Spinal cord (tissue), 10 donors: ENCODE measurements at places on chromosomes 7 and 10.

- peak; percentile 64 for DNase-seq
Observed at GRCh38 chr10:48782386-48782785, 97.7 kb downstream of the WDFY4 start.

DNA sequence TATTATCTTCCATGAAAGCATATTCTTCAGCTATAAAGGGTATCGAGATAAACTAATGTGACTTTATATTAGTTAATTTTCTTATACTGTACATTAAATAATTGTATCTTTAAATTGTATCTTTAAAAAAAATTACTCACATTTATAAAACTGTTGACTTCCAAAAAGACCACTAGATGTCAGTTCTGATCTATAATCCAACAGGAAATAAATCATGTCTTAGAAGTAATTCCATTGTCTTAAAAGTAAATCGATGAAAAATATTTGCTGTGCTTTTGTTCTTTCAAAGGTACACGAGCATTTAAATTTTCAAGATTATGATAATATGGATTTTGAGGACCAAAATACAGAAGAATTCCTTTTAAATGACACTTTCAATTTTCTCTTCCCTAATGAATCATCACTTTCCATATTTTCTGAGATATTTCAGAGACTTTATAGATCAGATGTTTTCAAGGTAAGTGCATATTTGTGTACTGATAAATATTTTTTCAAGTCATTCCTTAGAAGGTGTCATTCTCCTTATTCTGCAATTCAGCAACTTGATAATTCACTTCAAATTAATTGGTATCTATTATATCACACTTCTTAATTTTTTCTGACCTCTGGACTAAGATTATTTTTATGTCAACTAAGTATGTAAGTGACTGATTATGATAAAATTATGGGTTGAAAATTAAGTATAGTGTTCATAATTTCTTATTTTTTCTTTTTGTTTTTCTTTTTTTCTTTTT is 138.5 kb downstream of the CPED1 start:
- DNase-seq: peak; percentile 63

DNA sequence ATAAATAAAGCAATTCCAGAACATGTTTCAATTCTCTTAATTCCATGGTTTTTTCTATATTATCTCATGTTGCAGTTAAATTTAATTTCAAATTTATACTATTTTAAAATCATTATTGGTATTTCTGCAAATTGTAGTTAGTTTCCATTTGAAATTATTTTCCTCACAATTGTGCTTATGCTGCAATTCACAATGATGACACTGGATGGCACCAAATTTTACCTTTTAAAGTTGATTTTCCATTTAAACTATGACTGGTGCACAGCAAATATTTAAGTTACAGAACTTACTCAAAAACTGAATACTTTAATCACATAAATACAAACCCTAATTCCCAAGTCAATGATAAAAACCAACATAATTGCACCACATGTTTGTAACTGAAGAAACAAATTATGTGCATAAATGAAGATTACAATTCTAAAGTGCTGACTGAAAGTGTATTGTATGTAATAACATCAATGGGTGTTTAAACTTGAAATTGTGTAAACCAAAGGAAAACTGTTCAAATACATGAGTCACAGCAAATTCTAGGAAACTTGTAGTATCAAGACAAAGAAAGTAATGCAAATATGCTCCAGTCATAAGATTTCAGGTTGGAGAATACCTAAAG is 75.3 kb upstream of the AASS start:
- peak; percentile 65 for DNase-seq

DNA sequence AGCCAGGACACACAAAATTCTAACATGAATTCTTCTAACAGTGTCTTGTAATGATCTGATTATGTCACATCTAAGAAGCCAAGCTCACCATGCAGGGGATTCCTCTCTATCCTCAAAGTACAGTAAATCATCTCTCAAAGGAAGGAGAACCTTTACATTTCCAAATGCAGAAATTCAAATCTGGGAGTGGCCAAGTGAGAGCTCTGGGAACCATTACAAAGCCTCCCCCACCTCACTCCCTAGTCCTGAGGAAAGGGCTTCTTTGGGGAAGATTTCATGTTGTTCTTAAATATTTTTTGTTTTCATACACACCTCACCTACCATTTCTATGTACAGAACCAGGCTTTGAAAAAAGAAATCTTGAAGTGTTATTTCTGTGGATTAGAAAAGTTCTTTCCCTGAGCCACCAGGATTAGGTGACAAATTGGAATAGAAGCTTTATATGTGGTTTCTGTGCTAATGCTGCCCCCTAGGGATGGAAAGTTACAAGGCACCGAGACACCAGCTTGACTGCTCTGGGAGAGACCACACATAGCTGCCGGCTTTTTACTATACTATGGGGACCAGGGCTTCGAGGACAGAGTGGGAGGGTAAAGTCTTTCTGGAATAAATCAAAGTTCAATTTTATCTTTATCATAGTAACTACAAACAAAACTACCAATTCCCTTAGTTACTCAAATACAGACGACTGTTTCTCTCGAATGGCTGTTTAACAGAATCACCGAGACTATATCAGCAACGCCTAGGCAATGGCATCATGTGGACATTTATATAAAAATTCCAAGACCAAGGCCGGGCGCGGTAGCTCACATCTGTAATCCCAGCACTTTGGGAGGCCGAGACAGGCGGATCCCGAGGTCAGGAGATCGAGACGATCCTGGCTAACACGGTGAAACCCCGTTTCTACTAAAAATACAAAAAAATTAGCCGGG is 116.1 kb downstream of the RNF216 start:
- peak; percentile 76 for DNase-seq

GRCh38 chr7:80312139-80312661 is 177.6 kb downstream of the GNAI1 start:
- peak; percentile 15 for DNase-seq

DNA sequence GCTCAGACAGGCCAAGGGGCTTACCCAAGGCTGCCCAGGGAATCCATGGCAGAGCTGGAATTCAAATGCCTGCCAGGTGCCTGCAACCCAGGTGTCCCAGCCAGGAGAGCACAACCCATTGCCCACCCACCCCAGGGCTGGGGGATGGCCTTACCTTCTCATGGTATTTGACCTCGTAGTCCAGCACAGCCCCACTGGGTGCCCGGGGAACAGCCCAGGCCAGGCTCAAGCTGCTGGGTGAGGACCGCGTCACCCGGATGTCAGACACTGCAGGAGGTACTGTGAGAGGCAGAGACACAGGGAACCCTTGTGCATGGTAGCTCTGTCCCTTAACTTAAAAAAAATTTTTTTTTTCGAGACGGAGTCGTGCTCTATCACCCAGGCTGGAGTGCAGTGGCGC is 9.0 kb downstream of the EPHB4 start:
- no peak for DNase-seq

DNA sequence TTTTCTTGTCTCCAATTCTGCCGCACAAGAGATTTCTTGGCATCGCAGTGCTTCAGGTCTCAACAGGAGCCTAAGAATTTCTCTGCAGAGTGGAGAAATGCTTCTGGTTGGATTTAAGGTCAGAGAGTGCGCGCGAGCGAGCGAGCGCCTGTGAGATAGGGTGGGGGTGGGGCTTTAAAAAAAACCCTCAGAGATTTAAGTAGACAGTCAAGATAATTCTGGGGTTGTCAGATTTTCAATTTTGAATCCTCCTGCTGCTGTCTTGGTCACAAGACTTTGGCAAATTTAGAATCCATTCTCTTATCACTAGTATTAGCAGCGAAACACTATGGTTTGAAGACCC is 49.7 kb downstream of the CPEB3 start:
- no peak for DNase-seq

DNA sequence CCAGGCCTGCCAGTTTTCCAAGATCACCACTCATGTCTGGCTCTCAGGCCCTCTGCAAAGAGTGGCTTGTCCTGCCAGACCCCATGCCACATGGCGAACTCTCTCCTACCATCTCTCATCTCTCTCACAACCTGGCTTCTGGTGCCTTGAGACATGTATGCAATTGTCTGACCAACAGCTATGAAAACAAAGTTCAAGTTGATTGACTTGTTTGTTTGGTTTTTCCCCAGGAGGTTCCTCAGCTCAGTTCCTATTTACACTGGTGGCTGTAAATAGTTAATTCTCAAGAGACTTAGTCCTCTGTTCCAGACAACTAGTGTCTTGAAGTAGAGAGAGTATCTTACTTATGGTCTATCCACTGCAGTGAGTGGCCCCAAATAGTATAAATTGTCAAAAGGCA is 131.8 kb downstream of the SNX10 start:
- no peak for DNase-seq

- DNase-seq: peak; percentile 80
Observed at GRCh38 chr7:73738220-73738611, 386 bp downstream of the ABHD11 start.

DNA sequence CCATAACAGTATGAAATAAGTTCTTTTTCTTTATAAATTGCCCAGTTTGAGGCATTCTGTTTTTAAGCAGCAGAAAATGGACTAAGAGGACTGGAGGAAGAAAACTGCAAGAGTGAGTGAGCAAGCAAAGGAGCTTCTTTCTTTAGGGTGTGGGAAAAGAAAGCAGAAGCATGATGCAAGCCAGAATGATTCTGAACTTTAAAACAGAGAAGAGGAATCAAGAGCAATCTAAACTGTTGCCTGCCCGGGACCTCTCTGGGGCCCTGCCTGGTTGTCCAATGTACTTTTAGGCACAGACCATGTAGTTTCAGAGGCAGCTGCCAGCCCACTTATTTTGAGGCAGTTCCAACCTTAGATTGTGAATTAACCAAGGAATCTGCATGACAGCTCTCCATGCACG is 186.3 kb downstream of the PLPP4 start:
- no peak for DNase-seq

DNA sequence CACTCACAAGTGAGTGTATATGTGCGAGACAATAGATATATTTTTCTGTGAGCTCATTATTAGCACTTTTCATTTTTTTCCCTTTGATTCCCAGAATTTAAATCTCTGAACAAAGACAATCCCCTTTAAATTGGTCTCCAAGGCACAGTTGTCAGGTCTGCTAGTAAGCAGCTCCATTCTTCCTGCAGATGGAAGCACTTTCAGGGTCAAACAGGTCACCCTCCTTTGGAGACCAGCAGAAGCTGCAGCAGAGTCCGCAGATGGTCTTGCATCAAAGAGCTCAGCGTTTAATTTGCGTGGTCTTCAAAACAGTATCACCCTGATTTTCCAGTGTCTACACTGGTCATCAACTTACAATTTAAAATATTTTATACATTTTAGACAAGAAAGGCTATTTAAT is 543.8 kb downstream of the ARL4A start:
- DNase-seq: peak; percentile 34

GRCh38 chr7:6269527-6269926 is 2.9 kb downstream of the CYTH3 start:
- DNase-seq: no peak

- no peak for DNase-seq
Observed at GRCh38 chr7:35820858-35821257, 20.0 kb downstream of the SEPTIN7 start.

DNA sequence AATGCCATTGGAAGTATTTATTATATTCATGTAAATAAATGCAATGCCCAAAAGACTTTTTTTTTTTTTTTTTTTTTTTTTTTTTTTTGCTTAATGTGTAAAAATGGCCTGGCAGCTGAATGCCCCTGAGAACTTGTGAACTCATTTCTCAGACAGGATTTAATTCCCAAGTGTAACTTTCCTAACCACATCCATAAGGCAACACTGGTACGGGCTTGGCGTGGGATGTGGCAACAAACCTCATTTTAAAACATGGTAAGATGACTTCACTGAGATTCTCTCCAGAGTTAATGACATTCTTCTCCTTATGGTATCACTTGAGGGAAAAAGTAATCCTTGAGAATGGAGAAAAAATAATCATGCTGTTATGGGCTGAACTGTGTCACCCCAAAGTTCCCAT is 150.4 kb downstream of the DGKI start:
- DNase-seq: no peak
